Activated CD4-positive, alpha-beta T cell treated with anti-CD3 and anti-CD28 coated beads, Interleukin-10, Interleukin-2, amounts not matched to agents 100 ng/mL and 50 ng/mL, durations not matched to agents 16 hours and 8 hours (primary cell): ENCODE measurements at places on chromosomes 5 and 9.
A peak's percentile ranks its signal among the peaks of the same experiment; 100 is the strongest.

DNA sequence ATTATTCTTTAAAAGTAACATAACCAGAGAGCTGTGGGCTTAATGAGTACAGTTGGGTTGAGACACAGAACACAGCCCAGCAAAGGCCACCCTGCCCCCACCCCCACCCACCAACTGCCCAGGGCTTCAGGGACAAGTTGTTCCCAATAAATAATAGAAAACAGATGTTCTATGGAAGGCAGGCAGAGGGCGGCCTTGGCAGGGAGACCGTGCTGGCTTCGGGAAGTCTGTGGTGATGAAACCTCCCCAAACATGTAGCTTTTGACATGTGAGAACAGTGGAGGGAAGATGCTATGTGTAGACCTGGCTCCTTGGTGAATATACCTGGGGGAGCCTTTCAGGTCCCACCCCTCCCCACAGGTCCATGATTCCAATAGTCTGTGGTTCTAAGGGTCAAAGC, 10.0 kb downstream of the TRAF1 start:
- no peak for DNase-seq

GRCh38 chr5:4576161-4576748, 563.9 kb upstream of the ADAMTS16 start:
- no peak for DNase-seq

- no peak for DNase-seq
Observed at GRCh38 chr5:120615967-120616645, 152.0 kb downstream of the PRR16 start.

- DNase-seq = peak; percentile 84
Observed at GRCh38 chr9:126705767-126706697, 92.3 kb downstream of the LMX1B start.

- DNase-seq = peak; percentile 19
Observed at GRCh38 chr5:172688349-172689217, 47.5 kb downstream of the NEURL1B start.

GRCh38 chr9:33130961-33131789, 36.0 kb downstream of the B4GALT1 start:
- no peak for DNase-seq
